ENCODE measurements at places on chromosomes 2 and 18.

GRCh38 chr2:239400596-239401066 is at the start of gene HDAC4:
HDAC4 (minus strand) TSS chr2:239401020; CDS start chr2:239352699, 48,321 bp downstream.
- DNase-seq, result no peak

- DNase-seq, result no peak
These were observed 210.3 kb downstream of the GLI2 start for GRCh38 chr2:120945832-120946499.

- DNase-seq, result peak; percentile 53
These were observed 34.4 kb downstream of the CENPO start for GRCh38 chr2:24827321-24828237.

- DNase-seq, result no peak
These were observed 53.9 kb downstream of the KCTD18 start for GRCh38 chr2:200455958-200456421.

DNA sequence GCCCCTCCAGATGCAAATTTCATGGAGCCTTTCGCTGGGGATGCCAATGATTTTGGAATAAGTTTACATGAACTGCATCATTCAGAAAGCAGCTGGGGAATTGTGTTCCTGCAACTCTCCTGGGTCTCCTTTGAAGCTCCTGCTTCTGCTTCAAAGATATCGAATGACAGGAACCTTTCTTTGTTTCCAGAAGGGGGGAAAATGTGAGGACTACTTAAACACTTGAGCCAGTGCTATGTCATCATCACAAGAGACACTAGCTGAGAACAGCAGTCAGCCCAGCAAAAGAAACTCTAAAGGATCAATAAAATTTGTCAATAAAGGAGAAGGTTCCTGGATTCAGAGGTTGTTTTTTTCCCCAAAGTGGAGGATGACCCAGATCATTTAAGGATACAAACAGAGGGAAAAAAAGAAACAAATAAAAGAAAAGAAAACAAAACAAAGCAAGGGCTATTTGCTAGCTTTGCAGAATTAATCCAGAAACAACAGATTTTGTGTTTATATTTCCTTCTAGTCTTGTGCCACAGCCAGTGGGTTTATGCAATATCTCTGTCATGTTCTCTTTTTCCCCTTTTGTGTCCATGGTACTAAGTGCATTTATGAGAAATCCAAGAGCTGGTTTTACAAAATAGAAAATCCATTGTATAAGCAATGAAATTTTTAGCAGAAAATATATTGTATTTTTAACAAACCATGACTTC is 463.7 kb downstream of the CDH2 start:
- no peak for DNase-seq

- DNase-seq, result no peak
These were observed 94.3 kb downstream of the LIPG start for GRCh38 chr18:49656073-49656692.

DNA sequence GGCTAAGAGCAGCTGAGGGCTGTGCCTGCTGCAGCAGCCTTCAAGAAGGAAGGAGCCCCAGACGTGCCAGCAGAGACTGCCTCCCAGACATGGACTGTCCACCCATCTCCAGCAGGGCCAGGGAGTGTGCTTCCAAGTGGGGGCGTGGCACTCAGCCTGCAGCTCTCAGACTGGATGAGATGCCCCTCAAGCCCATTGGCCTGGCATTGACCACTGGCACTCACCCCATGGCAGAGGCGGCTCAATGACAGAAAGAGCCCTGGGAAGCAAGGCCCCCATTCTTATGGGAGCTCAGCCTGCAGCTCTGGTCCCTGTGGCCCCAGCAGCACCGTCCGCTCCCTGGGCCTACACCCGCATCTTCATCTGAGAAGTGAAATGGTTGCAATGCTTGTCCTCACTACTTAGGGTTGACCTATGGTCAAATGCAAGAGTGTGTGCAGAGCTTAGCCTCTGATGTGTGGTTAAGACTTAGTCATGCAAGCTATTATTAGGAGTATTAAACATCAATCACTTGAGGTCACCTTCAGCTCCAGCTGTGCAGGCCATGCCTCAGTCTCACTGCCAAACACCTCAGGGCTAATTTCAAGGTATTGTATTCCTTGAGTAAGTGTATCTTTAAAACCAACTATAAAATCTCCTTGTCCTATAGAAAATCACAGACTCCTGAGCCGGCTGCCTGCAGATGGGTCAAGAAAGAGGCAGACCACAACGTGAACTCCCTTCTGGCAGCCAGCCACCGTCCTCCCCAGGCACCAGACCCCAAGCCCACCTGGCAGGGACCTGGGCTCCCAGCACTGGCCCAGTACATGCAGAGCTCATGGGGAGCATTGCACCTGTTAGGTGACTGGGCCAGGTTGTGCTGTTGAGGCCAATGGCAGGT is 194.8 kb downstream of the NDUFA10 start:
- DNase-seq, result no peak

GRCh38 chr2:84897773-84898172 is 7.7 kb upstream of the TMSB10 start:
- no peak for DNase-seq

- DNase-seq, result no peak
These were observed 417.0 kb upstream of the CHST9 start for GRCh38 chr18:27602092-27602491.

GRCh38 chr2:105553538-105554196 is 154.8 kb upstream of the FHL2 start:
- DNase-seq, result no peak

DNA sequence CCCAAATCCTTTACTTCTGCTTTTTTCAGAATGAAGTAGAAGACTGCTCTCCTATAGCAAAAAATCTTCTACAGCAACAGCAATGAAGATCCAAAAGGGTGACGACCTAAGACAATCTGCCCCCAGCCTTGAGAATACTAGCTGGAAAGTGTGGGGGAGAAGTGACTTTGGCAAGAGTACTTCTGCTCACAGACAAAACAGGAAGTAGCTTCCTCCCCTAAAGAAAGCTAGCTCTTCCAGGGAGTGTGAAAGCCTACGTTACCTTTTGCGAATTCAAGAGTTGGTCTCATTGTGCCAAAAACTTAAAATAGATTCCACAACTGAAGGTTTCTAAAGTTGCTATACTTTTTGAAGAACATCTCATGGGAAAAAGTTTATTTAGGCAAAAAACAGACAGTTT is 1069.2 kb upstream of the CHAC2 start:
- no peak for DNase-seq

- no peak for DNase-seq
These were observed 51.1 kb downstream of the MTHFD2 start for GRCh38 chr2:74249406-74250122.

- DNase-seq, result no peak
These were observed 197.3 kb upstream of the TWIST2 start for GRCh38 chr2:238650536-238650935.

DNA sequence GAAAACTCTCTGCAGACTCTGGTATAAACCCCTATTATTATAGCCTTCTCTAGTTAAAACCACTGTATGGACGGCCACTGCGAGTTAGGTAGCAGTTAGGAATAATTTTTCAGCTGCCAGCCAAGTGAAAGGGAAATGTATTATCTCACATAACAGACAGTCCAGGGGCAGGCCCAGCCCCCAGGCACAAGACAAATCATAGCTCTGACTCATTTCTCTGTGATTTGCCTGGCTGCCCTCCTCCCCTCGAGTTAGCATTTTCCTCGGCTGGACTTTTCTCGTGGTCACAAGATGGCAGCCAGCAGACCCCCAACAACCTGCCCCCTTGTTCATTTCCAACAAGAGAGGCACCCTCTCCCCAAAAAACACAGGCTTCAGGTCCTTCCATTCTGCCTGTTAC is 10.5 kb downstream of the VIT start:
- DNase-seq, result no peak

DNA sequence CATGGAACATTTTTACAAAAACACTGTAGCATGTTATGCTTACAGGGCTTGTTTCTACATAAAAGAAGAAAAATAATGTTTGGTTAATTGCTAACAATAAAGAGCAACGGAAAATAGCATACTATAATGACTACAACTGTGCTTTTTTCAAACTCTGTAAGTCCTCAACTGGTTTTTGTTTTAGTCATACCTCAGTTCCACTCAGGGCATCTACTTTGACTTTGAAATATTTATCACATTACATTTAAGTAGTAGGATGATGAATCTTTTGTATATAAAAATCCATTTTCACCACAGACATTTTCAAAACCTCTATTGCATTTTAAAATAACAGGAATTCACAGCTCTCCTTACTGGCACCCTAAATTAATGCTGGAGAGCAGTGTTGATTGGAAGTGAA is 8.3 kb downstream of the SATB2 start:
- DNase-seq, result no peak

DNA sequence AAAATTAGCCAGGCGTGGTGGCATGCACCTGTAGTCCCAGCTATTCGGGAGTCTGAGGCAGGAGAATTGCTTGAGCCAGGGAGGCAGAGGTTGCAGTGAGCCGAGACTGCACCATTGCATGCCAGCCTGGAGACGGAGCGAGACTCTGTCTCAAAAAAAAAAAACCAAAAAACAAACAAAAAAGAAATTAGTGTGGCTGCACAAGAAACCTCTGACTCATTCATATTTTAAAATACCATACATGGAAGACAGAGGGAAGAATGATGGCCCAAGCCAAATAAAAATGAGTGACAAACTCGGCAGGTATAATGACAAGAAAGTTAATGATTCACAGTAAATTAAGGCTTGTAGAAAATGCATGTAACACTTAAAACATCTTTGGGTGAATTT is 875.8 kb downstream of the EPHA4 start:
- DNase-seq, result no peak

DNA sequence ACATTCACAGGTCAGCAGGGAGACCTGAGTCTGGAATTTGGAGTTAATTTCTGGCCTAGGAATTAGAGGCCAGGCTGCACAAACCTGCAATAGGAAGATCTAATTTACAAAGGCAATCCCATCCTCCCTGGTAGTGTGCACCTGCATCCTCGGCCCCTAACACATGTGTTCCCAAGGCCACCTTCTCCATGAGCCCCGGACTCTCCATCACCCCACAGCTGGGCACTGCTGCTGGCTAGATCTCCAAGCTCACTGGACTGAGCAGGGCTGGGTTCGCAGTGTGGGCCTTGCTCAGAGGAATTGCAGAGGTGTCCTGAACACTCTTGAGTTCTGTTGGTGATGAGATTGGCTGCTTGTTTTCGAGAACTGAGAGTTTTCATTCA is 162.6 kb upstream of the TWIST2 start:
- DNase-seq, result no peak

DNA sequence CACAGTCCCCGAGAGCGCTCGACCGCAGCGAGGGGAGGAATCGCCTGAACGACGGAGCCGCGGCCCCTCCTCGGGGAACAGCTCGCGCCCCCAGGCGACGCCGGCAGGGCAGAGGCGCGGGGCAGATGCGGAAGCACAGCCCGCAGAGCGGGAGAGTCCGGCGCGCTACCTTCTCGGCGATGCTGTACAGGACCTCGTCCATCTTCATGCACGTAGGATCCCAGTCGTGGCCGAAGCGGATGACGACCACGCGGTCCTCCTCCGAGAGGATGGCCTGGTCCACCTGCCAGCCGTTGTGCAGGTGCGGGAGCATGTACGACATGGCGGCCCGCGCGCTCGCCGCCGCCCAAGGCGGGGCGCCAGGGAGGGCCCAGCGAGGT is 302 bp downstream of the TXNL4A start:
- DNase-seq, result peak; percentile 76

DNA sequence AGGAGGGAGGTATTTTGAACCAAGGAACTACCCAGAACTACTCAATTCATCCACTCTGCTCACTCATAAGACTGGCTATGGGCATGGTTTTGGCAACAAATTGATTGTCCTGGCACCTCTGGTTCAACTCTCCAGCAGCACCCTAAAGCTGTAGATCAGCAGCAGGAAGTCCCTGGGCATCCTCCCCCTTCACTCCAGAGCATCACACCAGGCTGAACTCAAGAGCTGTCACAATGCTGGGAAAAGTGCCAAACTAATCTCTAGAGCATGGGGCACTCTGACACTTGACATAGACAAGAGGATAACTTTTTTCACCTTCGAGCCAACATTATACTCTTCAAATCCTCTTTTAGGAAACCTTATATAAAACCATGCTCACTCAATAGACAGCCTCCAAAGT is 154.1 kb upstream of the RBBP8 start:
- no peak for DNase-seq

DNA sequence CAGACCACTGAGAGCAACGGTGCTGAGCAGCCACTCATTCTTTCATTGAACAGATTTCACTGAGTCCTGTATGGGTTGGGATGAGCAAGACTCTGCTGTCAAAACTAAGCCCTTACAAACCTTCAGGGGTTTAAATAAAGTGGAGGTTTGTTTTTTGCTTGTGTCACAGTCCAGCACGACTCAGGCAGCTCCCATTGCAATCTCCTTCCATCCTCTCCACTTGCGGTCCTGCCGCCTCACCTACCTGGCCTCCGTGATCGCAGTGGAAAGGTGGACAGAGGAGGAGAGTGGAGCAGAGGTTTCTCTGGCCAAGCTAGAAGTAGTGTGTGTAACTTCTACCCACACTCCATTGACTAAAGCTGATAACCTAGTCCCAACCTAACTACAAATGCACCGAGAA is 332.2 kb downstream of the ZNF516 start:
- DNase-seq, result no peak

DNA sequence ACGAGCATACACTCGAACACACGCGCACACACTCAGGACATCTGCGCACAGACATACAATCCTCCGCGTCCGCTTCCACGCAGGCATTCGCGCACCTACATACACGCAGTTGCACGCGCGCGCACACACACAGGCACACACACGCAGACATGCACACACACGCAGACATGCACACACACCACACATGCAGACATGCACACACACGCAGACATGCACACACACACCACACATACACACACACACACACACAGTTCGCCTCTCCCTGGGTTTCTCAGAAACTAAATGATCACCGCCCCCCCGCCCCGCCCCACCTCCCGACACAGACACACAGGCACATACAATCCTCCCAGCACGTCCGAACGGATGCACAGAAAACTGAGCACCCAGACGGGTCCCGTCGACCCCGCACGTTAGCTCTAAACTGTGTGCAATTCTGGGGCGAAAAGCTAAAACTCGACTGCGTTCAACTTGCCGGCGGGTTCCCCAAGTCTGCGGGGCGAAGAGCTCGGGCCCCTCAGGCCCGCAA is 1.0 kb downstream of the EPHA4 start:
- no peak for DNase-seq

DNA sequence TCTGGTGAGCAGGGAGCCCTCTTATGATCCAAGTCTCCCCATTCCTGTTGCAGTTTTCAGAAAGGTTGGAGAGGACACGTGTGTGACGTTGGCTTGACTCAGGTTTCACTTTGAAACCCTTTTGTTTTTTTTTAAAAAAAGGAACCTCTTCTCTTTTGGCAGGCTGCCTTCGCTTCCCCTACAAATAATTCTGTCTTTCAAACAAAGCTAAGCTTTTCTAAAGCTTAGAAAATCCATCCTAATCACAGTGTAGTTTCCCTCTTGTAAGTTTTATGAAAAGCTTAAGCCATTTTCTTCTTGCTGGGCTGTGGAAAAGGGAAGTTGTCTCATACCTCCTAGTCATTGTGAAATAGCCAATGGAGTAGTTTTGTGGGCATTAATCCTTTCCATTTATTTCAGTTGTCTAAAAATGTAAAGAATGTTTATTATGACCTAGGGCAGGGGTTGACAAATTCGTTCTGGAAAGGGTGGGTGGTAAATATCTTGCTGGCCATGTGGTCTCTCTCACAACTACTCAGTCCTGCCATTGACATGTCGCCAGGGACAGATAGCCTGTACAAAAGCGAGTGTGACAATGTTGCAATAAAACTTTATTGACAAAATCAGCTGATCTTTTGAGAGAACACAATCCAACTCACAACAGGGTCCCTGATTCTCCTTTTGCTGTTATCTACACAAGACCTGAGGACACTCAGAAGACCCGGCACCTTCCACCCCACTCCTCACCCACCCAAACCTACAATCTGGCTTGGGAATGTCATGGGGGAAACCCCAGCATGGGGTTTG is 878.8 kb downstream of the RNF144A start:
- DNase-seq, result no peak
